Fibroblast of skin of right biceps (primary cell): ENCODE measurements at places on chromosomes 11 and 22.

- DNase-seq: peak; percentile 76
These were observed 40.8 kb downstream of the IGLL1 start for GRCh38 chr22:23539135-23539838.

GRCh38 chr11:8922691-8923090 lies 10.1 kb downstream of the C11orf16 start:
- DNase-seq: no peak

- DNase-seq: no peak
These were observed 9.9 kb upstream of the AIFM3 start for GRCh38 chr22:20957102-20957682.

DNA sequence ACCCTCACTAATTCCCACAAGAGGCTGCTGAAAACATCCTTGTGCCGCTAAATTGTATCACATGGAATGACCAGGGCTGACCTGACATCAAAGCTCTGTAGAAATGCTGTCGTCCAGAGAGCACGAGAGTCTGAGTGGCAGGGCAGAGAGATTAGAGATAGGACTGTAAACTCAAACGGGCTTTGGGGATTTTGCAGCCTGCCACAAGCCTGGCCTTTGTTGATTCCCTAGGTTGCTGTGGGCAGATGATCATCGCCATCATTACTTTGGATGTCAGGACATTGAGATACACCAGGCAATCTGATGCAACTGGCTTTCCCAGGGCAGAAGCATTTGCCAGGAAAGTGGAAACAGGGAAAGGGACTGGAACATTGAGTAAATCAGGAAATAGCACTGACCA lies 131.6 kb downstream of the ETS1 start:
- no peak for DNase-seq

DNA sequence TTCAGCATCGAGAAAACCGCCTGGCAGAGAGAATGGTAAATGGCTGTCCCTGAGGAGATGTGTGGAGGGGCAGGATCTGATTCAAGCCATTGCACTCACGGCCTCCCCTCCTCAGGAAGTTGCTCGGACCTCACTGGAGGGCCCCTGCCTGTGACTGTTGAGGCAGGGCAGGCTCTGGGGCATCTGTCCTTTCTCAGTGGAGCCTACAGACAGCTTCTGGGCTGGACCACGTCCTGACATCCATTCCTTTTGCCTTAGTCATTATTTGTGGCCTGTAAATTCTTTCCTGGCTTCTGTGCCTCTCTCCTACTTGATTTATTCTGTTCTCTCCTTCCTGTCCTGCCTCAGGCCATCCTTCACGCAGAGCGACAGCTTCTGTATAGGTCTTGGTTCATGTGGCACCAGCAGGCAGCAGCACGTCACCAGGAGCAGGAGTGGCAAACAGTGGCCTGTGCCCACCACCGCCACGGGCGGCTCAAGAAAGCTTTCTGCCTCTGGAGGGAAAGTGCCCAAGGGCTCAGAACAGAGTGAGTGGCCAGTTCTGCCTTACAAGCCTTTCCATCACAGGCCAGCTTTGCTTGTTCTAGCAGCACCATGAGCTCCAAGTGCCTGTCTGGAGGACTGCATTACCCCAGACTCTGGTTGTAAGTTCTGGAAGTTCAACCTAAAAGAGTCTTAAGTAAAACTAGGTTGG lies 59.6 kb downstream of the PISD start:
- peak; percentile 87 for DNase-seq

- DNase-seq: no peak
These were observed 44.7 kb upstream of the CXCR5 start for GRCh38 chr11:118838905-118839553.

GRCh38 chr22:47392729-47393128 lies 630.3 kb downstream of the TBC1D22A start:
- DNase-seq: no peak
